Lung (tissue), 17 donors: ENCODE measurements at places on chromosomes 16 and 17. TPM values are rescaled to one million over a fixed set of nuclear protein-coding genes. Genes with fewer than 3 reads are reported as not detected.

DNA sequence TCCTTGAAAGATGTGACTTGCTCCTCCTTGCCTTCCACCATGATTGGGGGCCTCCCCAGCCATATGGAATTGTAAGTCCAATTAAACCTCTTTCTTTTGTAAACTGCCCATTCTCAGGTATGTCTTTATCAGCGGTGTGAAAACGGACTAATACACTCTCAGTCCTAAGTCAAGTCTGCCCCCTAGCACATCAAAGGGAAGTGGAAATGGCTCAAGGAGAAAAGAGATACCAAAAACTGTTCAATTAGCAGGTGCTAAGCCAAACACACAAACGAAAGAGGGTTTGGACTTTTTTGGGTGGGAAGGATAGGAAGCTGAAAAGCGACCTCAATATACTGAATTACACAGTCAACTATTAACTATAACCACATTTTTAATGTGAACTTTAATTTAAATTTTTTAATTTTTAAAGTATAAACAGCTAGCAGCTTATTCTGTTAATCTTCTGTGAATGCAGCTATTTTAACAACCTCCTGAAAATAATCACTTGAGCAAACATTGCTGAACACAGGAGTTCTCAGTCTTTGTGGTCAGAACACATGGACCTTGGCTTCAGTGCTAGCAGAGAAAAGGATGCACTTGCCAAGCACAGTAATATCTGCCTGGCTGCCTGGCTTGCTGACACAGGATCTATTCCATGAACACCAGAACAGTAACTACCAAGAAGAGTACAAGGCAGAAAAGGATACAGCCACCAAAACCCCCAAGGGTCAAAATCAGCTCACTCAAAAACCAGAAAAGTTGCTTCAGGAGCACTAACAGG lies 10.9 kb downstream of the ZNF18 start:
- H3K4me3 ChIP-seq: no peak overlapping the region
- no peak for DNase-seq
- H3K27ac ChIP-seq: no peak overlapping the region
- no peaks in the 10 kb centered on the region for H3K4me1 ChIP-seq

GRCh38 chr16:28158136-28158535 lies 53.6 kb downstream of the XPO6 start:
- H3K27me3 ChIP-seq: no peaks in the 10 kb centered on the region
- H3K4me1 ChIP-seq: no peaks in the 10 kb centered on the region
- peaks cover 13% of the 10 kb centered on the region for H3K36me3 ChIP-seq
- no peak overlapping the region for H3K4me3 ChIP-seq

- no peak for DNase-seq
- no peaks in the 10 kb centered on the region for H3K36me3 ChIP-seq
- no peaks in the 10 kb centered on the region for H3K27me3 ChIP-seq
- no peaks in the 10 kb centered on the region for H3K4me1 ChIP-seq
- no peak overlapping the region for H3K4me3 ChIP-seq
Measured at GRCh38 chr16:50251375-50252081, 14.8 kb upstream of the ADCY7 start.

- H3K27ac ChIP-seq: no peak overlapping the region
- peak; percentile 42 for DNase-seq
- H3K27me3 ChIP-seq: no peaks in the 10 kb centered on the region
- H3K4me1 ChIP-seq: no peaks in the 10 kb centered on the region
Measured at GRCh38 chr16:59878479-59878878, 1144.4 kb upstream of the GOT2 start.

GRCh38 chr17:58334256-58334655 lies 5.7 kb upstream of the TSPOAP1 start:
- DNase-seq: no peak
- no peak overlapping the region for H3K4me3 ChIP-seq
- no peaks in the 10 kb centered on the region for H3K27me3 ChIP-seq

DNA sequence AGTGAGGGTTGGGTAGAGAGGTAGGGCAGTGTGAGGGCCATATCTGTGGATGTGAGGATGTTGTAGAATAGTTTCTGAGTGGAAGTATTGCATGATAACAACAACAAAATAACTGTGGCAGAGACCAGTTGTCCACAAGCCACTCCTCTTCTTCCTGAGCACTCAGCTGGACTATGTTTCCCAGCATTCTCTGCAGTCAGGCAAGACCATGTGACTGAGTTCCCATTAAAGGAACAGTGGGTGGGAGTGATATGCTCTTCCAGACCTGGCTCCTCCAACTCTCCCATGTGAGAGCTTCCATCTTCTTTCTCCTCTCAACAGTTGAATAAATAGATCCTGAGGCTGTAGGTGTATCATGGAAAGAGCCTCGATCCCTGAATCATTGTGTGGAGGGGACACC lies 272.4 kb downstream of the CBLN1 start:
- no peaks in the 10 kb centered on the region for H3K27me3 ChIP-seq
- no peak for DNase-seq
- no peaks in the 10 kb centered on the region for H3K36me3 ChIP-seq
- H3K27ac ChIP-seq: no peak overlapping the region
- no peak overlapping the region for H3K4me3 ChIP-seq

DNA sequence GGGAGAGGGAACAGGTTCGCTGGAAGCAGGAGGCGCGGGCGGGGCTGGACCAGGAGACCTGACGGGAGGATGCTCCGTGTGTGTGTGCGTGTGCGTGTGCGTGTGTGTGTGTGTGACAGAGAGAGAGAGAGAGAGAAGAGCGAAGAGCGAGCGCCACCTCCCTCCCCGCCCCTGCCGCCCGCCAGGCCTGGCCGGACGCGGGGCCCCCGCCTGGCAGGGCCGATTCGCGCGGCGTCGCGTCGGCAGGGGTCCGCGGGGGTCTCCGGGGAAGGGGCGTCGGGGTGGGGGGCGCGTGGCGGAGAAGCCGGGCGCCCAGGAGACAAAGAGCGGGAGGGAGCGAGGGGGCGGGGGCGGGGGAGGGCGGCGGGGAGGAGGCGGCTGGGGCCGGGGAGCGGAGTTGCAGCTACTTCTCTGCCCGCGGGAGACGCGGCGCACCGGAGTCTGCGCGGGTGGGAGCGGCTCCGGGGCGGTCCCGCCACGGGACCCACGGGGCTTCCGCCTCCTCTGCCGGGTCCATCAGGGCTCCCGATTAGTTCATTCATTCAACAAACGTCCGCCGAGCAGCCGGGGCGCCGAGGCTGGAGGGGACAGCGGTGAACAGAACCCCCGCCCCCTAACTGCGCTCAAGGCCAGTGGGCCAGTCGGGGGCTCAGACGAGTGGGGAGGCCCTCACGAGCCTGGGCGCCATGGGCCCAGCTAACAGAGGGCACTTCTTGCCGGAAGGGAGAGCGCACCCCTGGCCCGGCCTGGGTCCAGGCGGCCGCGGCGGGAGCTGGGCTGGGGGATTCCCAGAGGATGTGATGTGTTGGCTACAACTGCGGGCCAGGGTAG lies at the start of gene SAMD14:
TSS of gene SAMD14 (minus strand) at position 433 of the 831 bp plus-strand sequence. CDS start 5,201 bp downstream, outside the sequence.
- H3K36me3 ChIP-seq: peaks cover 4% of the 10 kb centered on the region
- DNase-seq: peak; percentile 63
- peak within 1 kb of the TSS; percentile 78 for H3K27ac ChIP-seq

- no peaks in the 10 kb centered on the region for H3K27me3 ChIP-seq
- no peak for DNase-seq
- H3K27ac ChIP-seq: peak overlapping the region; percentile 9
- peaks cover 4% of the 10 kb centered on the region for H3K4me1 ChIP-seq
Measured at GRCh38 chr17:81509207-81509971, 3.2 kb downstream of the ACTG1 start.

DNA sequence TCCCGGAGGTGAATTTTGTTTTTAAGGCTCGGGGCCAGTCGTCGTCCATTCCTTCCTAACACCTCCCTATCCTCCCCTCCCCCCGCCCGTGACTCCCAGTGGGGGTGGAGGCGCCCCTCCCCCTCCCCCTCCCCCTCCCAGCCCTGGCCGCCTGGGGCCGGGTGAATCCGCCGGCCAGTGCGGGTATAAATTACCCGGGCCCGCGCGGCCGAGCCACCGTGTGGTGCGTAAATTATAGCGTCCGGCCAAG lies 2.0 kb upstream of the GSE1 start:
- H3K27me3 ChIP-seq: no peaks in the 10 kb centered on the region
- peak overlapping the region; percentile 41 for H3K4me3 ChIP-seq
- H3K36me3 ChIP-seq: no peaks in the 10 kb centered on the region
- peak overlapping the region; percentile 95 for H3K27ac ChIP-seq

DNA sequence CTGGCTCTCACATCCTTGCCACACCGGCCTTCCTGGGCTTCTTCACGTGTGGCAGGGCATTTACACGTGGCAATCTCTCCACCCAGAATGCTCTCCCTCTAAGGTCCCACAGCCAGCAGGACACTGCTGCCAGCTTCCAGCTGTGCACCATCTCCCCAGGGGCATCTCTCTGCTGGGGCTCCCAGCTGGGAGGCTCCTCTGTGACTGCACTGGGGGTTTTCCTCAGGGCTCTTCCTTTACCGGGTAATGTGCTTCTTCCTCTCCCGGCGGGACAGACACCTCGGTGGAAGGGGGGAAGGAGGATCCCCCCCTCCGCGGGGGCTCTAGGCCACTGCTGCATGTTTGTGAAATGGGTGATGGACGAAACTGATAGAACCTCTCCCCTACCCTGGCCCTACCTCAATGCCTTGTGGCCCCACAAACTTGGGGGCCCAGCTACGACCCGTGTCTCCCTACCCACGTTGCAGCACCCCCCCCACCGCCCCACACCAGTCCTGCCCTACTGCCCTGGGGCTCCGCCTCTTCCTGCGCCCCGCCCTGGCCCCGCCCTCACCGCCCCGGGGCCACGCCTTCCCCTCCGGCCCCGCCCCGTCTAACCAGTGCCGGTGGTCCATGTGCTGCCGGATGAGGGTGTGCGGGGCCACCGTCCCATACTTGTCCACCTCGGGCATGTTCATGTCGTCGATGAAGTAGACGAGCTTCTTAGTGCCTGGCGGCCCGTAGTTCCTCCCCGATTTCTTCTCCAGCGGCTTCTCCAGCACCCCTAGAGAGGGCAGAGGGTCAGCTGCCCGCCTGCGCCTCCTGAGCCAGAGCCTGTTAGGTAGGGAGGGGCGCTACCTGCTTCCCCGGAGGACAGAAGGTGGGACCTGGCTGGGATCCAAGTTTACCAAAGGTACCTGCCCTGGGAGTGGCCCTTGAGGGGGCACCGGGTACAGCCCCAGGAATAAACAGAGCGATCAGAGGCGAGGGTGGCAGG lies 92.6 kb downstream of the DNAH17 start:
- H3K36me3 ChIP-seq: no peaks in the 10 kb centered on the region
- H3K27ac ChIP-seq: no peak overlapping the region
- H3K4me3 ChIP-seq: no peak overlapping the region
- DNase-seq: no peak
- H3K4me1 ChIP-seq: no peaks in the 10 kb centered on the region

DNA sequence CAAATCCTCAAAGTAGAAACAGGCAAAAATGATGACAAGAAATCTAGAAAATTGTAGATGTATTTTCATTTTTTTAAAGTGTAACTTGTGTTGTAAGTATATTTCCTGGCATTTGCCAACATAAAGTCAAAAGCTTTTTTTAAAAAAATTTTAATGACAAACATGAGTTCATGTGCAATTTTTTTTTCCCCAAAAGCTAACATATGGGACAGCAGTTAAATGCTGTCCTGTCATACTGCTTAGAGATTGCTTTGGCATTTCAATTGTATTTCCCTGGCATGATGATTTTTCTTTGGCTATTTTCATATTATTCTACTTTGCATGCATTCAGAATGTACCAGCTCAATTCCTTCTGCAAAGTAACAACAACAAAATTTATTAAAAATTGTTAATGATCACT lies 24.5 kb upstream of the CPPED1 start:
- no peak overlapping the region for H3K27ac ChIP-seq
- no peak for DNase-seq
- no peaks in the 10 kb centered on the region for H3K27me3 ChIP-seq

DNA sequence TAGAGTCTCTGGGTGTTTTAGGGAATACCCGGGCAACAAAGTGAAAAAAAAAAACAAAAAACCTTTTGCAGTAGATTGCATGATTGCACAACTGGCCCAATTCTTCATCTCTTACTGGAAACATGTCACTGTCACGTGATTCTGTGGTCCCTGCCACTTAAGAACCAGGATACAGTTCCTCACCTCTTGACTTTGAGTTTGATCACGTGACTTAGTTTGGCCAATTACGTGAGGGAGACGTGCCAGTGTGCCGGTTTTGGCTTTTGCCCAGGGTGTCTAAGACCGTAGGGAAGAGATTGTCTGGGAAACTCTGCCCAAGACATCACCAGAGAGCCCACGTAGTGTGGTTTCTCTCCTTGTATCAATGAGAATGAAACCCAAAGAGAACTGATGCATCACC lies 88.7 kb downstream of the GRIN2A start:
- no peaks in the 10 kb centered on the region for H3K36me3 ChIP-seq
- H3K27ac ChIP-seq: no peak overlapping the region
- no peaks in the 10 kb centered on the region for H3K4me1 ChIP-seq

GRCh38 chr16:48106446-48106845 lies 49.3 kb downstream of the ABCC12 start:
- H3K27me3 ChIP-seq: no peaks in the 10 kb centered on the region
- DNase-seq: no peak
- no peak overlapping the region for H3K27ac ChIP-seq
- H3K36me3 ChIP-seq: no peaks in the 10 kb centered on the region

- no peaks in the 10 kb centered on the region for H3K36me3 ChIP-seq
- DNase-seq: peak; percentile 24
- H3K27ac ChIP-seq: no peak overlapping the region
Measured at GRCh38 chr17:49915670-49916069, 53.3 kb upstream of the DLX4 start.

DNA sequence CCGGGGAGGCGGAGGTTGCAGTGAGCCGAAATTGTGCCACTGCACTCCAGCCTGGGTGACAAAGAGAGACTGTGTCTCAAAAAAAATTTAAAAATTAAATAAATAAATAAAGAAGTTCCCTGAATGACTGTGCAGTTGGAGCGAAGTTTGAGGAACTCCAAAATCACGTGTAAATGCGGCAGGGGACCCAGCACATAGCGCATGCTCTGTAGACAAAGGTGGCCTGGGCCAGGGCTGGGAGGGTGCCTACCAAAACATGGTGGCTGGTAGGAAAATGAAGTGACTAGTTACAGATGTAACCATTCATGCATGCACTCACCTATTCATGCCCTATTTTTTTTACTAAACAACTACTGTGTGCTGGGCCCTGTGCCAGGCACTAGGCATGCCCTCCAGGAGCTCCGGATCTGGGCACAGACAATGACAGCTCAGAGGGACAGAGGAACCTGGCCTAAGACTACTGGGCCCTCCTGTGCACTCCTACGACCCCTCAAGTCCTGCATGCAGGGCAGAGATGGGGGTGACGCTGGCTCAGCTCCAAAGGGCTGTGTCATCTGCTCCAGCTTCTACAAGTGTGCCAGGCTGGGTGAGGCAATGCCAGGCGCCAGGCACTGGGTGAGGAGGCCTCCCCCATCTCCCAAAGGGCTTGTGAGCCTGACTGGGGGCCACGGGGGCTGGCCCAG lies 65.3 kb downstream of the RMI2 start:
- DNase-seq: no peak
- H3K36me3 ChIP-seq: no peaks in the 10 kb centered on the region

GRCh38 chr16:88995746-88996535 lies 18.9 kb upstream of the CBFA2T3 start:
- H3K27ac ChIP-seq: no peak overlapping the region
- no peaks in the 10 kb centered on the region for H3K36me3 ChIP-seq
- H3K27me3 ChIP-seq: no peaks in the 10 kb centered on the region
- no peak for DNase-seq

The OR4D1 gene
- not detected for total RNA-seq

The AGRP gene
- 1.4 TPM for total RNA-seq

The KCNJ2 gene
- total RNA-seq: 9.7 TPM

The PRR35 gene
- total RNA-seq: not detected

The KIF18B gene
- 0.80 TPM for total RNA-seq

The MMP28 gene
- total RNA-seq: 30.5 TPM

The CAMTA2 gene
- total RNA-seq: 15.0 TPM

The TAF15 gene
- total RNA-seq: 138 TPM

The CHRNB1 gene
- total RNA-seq: 10.7 TPM

The UBFD1 gene
- total RNA-seq: 48.8 TPM

The CCDC154 gene
- total RNA-seq: 1.3 TPM
